T1000 (cell line): ENCODE measurements at places on chromosomes 5 and 9.

- DNase-seq = no peak
These were observed 84.7 kb upstream of the TNFAIP8 start for GRCh38 chr5:119270960-119271757.

GRCh38 chr5:10958728-10959127 is 197.7 kb upstream of the DAP start:
- DNase-seq = no peak

DNA sequence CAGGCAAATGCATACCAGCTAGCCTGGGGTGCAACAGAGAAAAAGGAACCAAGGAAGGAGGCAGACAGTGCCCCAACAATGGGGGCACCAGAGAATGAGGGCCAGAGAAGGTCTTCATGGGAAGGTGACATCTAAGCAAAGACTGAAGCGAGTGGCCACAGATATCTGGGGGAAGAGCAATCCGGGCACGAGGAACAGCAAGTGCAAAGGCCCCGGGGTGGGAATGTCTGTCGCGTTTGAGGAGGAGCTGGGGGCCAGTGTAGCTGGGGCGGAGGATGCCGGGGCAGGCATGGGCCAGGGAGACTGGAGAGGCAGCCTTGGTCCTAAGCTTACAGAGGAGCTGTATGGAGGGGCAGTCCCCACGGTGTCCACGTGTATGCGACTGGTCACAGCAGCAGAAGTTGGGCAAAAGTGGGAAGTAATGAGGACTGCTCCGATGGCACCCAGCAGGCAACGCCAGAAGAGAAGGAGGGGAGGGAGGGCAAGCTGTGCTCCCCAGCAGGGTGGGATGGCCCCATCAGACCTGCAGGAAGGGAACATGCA is 19.1 kb downstream of the EEIG1 start:
- DNase-seq = no peak

DNA sequence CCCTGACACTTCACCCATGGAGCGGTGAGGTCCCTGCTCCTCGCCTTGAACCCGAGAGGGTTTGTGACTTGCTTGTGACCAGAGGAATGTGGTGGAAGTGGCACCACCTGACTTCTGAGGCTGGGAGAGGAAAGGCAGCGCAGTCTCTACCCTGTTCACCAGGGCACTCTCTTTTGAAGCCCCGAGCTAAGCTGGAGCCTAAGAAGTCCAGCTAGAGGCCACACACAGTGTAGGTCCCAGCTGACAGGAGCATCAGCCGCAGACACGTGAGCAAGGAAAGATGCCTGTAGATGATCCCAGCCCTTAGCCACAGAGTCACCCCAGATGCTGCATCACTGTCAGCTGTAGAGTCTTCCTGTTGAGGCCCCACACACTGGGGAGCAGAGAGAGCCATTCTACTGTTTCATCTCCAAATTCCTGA is 1.7 kb upstream of the ANGPTL2 start:
- no peak for DNase-seq

GRCh38 chr5:68067976-68068603 is 147.5 kb upstream of the PIK3R1 start:
- DNase-seq = no peak

DNA sequence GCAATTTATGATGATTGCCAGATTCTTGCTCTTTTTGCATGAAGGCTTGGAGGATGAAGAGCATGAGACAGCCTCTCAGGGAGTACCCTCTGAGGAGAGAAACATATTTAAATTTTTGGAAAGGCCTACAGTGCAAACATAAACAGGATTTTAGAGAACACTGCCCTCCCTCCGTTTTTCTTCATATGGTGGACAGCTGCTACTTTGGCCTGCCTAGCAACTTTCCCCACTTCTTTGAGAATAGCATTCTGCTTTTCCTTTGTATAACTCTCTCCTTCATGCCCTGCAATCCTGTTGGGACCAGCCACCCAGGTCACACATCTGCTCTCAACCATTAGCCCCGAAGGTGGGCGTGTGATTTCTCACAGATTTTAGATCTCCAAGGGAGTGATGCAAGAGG is 20.5 kb upstream of the TXN start:
- no peak for DNase-seq

DNA sequence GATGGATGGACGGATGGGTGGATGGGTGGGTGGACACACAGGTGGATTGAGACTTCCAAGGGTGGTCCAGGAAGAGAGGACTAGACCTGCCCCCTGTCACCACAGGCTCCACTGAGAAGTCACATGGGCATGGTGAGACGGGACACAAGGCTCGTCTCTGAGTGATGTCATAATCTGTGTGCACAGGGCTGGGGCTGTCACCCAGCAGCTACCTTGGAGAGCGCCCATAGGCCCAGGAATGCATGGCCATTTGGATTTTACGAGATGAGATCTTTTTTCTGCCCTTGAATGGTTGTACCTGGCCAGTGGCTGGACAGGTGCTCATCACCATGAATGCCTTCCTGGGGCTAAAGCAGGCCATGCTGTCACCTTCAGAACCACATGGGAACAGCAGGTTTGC is 3.1 kb downstream of the OLFM1 start:
- no peak for DNase-seq

- no peak for DNase-seq
These were observed 52.7 kb downstream of the MSX2 start for GRCh38 chr5:174777111-174777510.

DNA sequence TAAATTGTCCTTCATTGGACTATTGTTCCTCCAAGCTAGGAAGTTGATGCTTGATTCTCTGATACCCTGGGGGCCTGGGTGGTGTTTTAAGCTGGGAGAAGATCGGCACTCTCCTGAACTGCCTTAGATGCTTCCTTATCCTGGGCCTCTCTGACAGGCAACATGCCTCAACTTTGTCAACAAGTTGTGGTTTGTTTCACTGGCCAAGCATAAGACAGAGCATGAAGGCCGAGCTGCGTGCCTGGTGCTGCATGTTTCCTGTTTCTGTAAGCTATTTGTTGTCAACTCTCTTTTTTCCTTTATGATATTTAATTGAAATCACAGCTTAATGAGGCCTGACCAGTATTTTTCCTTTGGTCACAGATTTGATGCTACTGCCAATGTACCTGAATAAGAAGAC is 187.6 kb upstream of the TNC start:
- DNase-seq = no peak

DNA sequence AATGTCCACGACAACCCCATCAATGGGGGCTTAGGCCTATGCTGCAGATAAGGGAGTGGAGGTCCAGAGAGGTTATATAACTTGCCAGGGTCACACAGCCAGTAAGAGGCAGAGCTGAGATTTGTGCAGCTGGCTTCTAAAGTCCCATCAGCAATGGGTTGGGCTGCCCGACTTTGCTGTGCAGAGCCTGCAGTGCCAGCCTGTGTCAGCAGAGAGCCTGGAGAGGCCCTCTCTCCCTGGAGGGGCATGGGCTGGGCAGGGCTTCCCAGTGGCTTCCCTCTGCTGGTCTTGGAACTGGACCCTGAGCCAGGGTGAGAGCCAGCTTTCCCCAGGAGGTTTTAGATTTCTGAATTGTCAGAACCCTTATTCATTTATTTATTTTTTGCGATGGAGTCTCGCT is 77.2 kb upstream of the RAPGEF1 start:
- no peak for DNase-seq

GRCh38 chr5:71982717-71983395 is 124.4 kb upstream of the MAP1B start:
- DNase-seq = no peak

DNA sequence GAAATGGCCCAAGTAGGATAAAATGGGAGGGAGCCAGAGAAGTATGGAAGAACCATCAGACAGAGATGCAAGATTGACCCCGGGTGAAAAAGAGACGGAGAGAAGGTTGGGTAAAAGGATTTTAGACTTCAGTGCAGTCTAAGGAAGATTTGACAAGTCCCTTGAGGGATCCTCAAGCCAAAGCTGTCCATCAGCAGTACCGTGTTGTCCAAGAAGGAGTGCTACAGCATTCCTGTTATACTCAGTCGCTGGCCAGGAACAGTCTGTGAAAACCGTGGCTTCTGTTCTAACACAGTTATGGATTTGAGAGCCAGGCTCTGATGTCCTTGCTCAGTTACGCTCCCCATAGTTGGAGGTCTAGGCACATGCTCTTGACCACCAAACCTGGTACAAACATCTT is 383.9 kb upstream of the DAB2 start:
- no peak for DNase-seq

DNA sequence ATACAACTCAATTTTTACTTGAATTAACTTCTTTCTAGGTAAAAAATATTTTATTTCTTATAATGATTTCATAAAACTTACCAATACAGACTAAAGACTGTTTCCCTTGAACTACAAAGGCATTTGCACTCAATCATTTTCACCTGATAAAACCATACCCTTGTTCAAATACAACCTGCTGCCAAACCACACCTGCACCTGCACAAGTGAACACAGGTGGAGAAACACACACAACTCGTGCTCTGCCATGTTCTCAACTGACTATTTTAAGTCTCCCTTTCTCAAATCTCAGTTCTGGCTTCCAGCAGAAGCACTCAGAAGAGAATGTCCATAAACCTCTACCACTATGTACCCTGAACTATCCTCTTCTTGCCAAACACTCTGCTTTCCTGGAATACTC is 1892.1 kb downstream of the MAT2B start:
- no peak for DNase-seq

DNA sequence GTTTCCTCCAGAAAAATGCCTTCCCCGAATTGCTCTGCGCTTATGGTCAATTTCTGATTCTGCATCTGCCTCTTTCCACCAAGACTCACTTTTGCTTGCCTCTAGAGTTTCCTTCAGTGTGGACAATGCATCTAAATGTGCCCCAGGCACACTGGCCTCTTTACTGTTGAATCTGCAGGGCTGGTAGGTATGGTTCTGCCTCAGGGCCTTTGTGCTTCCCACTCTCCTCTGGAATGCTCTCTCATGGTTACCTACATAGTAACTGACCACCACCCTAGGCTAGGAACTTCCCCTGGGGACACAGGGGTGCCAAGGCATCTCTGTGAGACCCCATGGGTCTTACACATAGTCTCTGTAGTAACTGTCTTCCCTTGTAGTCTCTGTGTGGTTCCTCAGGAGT is 1258.6 kb downstream of the CDH12 start:
- no peak for DNase-seq

GRCh38 chr5:136032564-136032963 is 3.8 kb downstream of the TGFBI start:
- peak; percentile 26 for DNase-seq

DNA sequence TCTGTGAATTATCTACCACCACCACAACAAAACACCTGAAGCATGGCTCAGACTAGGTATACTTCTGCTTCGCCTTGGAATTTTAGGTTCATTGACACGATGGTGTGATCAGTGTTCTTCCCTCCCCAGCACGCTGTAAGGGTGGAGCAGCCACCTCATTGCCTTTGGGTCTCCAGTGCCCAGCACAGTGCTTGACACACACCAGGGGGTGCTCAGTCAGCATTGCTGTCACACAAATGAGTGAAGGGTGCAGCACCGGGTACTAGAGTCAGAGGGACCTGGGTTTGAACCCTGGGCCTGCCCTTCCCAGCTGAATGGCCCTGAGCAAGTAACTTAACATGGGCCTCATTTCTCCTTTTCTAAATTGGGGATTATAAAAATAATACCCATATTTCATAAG is 9.9 kb upstream of the ANGPTL2 start:
- DNase-seq = no peak

- no peak for DNase-seq
These were observed 37.3 kb downstream of the PROP1 start for GRCh38 chr5:177958696-177959095.

DNA sequence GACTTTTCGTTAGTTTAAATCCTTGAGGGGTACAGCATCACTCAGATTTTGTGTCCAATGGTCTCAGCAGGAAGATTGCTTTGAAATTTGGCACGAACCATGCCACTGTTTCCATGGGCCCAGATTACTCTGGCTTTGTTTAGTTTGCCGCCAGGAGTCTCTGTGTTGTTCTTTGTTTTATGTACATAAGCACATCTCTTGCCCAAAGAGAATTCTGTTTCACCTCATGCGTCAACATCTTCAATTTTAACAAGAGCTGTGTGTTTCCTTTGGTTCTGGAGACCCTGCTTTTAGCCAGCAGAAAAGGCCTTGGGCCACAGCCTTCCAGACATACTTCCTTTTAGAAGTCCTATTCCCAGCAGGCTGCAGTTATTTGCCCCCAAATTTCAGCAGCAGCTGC is 62.4 kb downstream of the TNPO1 start:
- no peak for DNase-seq

- no peak for DNase-seq
These were observed 14.6 kb upstream of the PBX3 start for GRCh38 chr9:125732562-125732961.

DNA sequence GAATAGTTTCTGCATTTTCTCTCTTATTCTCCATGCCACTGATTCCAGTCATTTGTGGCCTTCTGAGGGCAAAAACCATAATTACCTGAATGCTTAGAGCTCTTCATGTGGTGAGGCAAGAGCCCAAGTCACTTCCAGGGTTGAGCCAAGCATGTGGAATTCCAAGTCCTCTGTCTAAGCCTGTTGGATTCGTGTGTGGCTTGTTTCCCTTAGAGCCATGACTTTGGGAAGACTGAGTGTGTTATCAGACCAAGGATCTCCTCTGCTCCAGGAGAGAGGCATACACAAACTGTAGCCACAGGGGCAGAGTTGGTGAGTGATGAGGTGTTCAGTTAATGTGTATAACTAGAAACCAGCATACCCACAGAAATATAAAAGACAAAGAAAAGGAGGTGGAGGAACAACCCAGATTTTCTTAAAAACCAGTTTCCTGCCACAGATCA is 27.1 kb downstream of the SLC22A5 start:
- DNase-seq = no peak

- no peak for DNase-seq
These were observed 162.5 kb upstream of the TLE4 start for GRCh38 chr9:79409182-79409823.

DNA sequence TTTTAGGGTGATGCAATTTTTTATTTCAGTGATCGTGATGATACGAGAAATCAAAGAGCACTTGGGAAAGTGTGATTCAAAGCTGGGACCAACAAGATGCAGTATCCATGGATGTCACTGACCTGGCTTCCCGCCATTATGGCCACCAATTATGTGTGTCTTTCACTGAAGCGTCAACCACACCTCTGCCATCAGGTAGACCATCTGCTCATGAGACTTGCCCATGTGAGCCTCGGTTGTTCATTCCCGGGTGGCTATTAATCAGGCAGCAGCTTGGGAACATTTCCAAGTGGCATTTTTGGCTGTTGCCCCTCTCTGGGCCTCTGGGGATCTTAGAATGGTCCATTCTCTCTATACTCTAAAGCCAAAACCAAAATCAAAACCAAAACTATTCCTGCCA is 436.0 kb upstream of the ADAMTSL1 start:
- no peak for DNase-seq

GRCh38 chr5:61344187-61344944 is 12.3 kb downstream of the ZSWIM6 start:
- DNase-seq = no peak

DNA sequence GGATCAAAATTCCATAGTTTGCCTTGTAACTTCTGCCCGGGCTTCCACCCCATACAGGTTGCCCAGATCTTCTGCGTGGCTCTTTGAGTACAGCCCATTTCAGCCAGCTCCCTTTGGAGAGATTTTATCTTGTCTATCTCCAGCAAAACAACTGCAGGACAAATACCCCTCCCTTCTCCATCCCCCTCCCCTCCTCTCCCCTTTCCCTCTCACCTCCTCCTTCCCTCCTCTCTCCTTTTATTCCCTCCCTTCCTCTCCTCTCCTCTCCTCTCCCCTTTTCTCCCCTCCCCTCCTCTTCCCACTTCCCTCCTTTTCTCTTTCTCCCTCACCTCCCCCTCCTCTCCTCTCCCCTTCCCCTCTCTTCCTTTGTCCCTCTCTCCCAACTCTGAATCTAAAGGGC is 58.2 kb downstream of the COL15A1 start:
- no peak for DNase-seq
